ENCODE measurements at places on chromosomes 3 and 15.

- DNase-seq, result no peak
These were observed 70.5 kb upstream of the XCR1 start for GRCh38 chr3:46097691-46098241.

GRCh38 chr3:72270072-72270681 lies 485.2 kb upstream of the PROK2 start:
- no peak for DNase-seq

- no peak for DNase-seq
These were observed 65.7 kb downstream of the SLC12A8 start for GRCh38 chr3:125146626-125147490.

- no peak for DNase-seq
These were observed 55.2 kb downstream of the CEMIP start for GRCh38 chr15:80834402-80834801.

- no peak for DNase-seq
These were observed 145.0 kb downstream of the MYLK start for GRCh38 chr3:123739106-123739505.

GRCh38 chr3:172846103-172846561 lies 95.6 kb downstream of the ECT2 start:
- DNase-seq, result no peak

GRCh38 chr3:177652556-177653291 lies 455.4 kb upstream of the TBL1XR1 start:
- DNase-seq, result no peak

DNA sequence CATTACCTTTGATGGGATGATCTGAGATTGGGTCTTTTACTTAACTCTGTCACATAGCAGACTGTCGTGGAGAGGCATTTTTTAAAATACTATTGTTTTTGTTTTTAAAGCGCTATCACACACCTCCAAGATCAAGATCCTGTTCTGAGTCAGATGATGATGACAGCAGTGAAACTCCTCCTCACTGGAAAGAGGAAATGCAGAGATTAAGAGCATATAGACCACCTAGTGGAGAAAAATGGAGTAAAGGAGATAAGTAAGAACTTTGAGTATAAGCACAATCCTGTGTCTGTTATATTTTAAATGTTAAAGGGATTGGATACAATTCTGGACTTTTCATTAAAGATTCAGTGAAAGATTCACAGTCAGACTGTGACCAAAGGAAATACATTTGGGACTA lies 18.4 kb upstream of the ZBTB47 start:
- DNase-seq, result no peak

GRCh38 chr3:90080988-90081387 lies 973.6 kb downstream of the EPHA3 start:
- DNase-seq, result no peak

GRCh38 chr15:98124581-98124980 lies 164.1 kb downstream of the ARRDC4 start:
- no peak for DNase-seq

- DNase-seq, result no peak
These were observed 21.0 kb upstream of the FBXL2 start for GRCh38 chr3:33256249-33256648.

- no peak for DNase-seq
These were observed 54.8 kb upstream of the BCL6 start for GRCh38 chr3:187799942-187800641.

DNA sequence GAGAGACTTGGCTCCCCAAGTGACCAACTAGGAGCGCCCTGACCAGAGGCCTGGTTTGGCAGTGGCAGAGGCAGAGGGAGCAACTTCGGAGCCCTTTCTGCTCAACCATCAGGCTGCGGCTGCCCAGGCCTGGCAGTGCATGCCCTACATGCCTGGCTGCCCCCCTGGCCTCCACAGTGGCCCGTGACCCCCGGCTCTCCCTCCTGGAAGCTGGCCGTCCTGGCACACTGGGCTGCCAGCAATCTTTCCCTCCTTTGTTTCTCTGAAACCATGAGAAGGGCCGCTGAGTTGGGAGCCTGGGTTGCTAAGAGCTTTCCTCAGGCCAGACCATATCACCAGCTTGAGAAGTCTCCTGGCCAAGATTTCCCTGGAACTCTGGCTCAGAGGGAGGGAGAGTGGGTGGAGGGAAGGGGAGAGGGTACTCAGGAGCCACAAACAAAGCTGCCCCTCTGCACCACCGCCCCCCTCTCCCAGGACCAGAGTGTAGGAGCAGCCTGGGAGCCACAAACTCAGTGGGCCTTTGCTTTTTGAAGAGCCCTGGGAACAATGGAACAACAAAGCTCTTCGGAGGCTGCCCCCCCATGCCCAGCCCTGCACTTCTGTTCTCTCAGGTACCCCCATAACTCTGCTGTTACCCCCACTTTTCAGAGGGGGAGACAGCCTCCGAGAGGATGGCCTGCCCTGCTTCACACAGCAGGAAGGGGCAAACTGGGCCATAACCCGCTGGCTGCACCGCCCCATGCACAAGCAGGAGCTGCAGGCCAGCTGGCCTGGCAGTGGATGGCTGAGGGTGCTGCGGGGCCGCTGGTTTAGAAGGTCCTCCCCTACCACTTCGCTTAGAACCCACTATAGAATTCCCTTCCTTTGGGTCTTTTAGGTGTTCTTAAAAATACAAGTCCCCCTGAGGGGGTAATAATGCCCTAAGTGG lies 11.3 kb downstream of the CORO2B start:
- DNase-seq, result no peak

- no peak for DNase-seq
These were observed 117.8 kb downstream of the RPLP1 start for GRCh38 chr15:69570454-69570853.

GRCh38 chr3:170059447-170059846 lies 21.7 kb downstream of the GPR160 start:
- no peak for DNase-seq

Measured in NCI-H2029 treated with DMSO at 0.1 percent for 48 hours (cell line).